Liver (tissue), 10 donors: ENCODE measurements at places on chromosomes 1 and 21.

GRCh38 chr1:903721-904271 lies 19.9 kb upstream of the SAMD11 start:
- DNase-seq = no peak

GRCh38 chr21:33984021-33984481 lies 68.4 kb upstream of the ATP5PO start:
- DNase-seq = no peak

- DNase-seq = peak; percentile 27
These were observed 6.6 kb downstream of the C1orf226 start for GRCh38 chr1:162388083-162388594.

GRCh38 chr1:24324903-24325302 lies 5.7 kb downstream of the GRHL3 start:
- DNase-seq = no peak

DNA sequence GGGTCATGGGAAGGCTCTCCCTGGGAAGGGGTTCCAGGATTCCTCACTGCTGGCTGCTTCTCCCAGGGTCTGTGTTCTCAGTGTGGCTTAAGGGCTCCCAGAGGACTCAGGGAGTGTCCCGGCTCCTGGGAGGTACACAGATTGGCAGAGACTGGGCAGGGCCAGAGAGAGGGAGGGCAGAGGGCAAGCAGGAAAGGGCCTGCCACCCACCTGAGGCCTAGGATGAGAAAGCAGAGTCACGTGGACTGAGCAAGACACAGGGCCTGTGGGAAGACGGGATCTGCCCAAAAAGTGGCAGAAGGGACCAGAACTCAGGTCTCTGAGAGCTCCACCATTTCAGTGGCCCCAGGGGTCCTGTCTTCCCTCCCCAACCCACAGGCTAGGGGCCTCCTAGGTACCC lies 871 bp downstream of the SLFNL1 start:
- DNase-seq = no peak

GRCh38 chr1:114104949-114105348 lies 48.7 kb downstream of the SYT6 start:
- DNase-seq = no peak

- no peak for DNase-seq
These were observed 3.0 kb upstream of the PADI3 start for GRCh38 chr1:17245816-17246325.

- DNase-seq = no peak
These were observed 50.4 kb downstream of the TENT5C start for GRCh38 chr1:117656202-117656641.

DNA sequence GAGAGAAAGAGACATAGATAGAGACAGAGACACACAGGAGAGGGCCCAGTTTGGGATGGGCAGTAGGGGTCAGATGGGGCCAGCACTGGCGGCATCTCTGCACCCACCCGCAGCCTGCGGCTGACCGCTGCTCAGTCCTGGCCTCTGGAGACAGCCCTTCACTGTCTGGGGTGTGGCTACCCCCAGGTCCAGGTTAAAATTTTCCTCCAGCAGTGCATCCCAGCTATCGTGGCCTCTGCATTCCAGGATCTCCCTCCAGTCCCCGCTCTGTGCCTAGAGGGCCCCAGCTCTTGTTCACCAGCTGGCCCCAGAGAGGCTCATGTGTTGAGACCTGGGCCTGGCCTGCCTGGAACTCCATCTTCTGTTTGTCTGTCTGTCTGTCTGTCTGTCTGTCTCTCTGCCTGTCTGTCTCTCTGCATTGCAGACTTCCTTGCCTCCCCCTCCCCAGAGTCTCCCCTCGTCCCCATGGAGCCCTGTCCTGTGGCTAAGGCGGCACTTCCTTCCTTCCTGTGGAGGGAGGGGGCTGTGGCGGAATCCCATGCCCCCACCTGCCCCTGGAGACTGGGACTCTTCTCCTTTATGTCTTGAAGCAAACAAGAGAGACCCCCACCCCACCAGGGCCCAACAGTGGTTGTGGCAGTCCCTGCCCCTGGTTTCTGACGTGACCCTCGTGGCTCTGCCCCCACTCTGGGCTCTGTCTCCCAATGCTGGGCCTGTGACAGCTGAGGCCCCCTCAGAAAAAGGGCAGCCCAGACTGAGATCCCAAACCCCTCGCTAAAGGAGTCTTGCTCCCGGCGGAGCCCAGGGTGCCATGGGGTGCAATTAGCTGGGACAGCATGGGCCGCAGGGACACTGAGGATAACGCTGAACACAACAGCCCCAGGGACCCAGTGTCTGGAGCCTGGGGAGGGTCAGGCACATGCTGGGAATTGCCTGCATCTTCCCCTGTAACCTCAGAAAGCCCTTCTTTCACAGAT lies 241.8 kb downstream of the NPHP4 start:
- no peak for DNase-seq

DNA sequence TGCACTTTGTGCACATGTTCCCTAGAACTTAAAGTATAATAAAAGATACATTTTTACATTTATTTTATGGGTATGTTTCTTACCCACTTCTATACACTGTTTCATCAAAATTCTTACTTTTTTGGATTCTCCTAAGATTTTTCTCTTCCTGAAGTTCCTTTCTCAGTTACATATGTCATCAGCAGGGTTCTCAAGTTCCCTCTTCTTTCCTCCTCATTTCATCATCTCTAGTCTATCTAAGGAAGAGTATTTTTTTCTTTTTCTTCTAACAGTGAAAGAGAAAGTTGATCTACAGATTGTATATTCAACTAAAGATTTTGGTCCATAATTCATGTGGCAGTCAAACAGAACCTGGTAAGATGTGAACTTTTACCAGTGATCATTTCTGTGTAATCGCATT lies 41.2 kb upstream of the CYYR1 start:
- DNase-seq = no peak

- no peak for DNase-seq
These were observed 196.7 kb upstream of the GALNT2 start for GRCh38 chr1:229870381-229870780.

DNA sequence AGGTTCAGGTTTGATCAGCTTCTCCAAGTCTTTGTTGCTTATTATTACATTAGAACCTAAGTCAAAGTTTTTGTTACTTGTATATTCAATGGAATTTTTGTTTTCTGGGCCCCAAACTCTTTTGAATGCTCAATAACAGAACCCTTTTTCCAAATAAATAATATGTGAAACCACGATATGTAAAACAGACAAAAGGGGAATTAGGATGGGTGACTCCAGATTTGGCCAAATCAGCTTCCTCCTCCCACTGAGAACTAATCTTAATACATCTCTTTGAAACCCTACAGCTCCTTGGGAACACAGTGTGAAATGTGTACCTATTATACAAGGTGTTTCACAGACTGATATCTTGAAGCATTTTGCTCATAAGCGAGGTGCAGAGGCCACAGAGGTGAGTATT lies 67.0 kb upstream of the TNFSF18 start:
- DNase-seq = no peak

GRCh38 chr1:17507915-17508314 lies 31.6 kb upstream of the ARHGEF10L start:
- DNase-seq = no peak

- no peak for DNase-seq
These were observed 958.3 kb downstream of the ADGRL2 start for GRCh38 chr1:82759035-82759434.

- no peak for DNase-seq
These were observed 99.7 kb downstream of the NOS1AP start for GRCh38 chr1:162169031-162169790.
